Stimulated activated CD8-positive, alpha-beta memory T cell treated with anti-CD3 and anti-CD28 coated beads, Interleukin-2, amount 100 ng/mL, for 48 hours (primary cell): ENCODE measurements at places on chromosomes 2 and 18.

GRCh38 chr2:134917360-134917865 lies 1.2 kb upstream of the CCNT2 start:
- DNase-seq: no peak

DNA sequence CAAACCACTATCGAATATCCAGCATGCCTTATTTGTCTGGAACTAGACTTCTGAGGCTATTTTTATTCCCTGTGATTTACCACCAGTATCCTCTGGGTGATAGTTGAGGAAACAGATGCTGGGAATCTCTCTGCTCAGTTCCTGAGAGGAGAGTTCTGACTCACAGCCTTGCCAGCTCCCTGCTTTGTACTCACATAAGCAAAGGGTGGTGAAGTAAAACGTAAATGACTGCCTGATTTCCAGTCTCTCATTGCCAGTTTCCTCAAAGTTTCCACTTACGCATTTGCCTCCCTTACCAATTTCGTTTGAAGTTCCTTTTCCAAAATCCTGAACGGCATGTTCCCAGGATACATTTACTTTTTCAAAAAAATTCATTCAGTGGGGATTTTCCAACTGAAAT lies 69.2 kb upstream of the HNRNPA3 start:
- no peak for DNase-seq

- no peak for DNase-seq
Observed at GRCh38 chr2:176612736-176613135, 343.5 kb downstream of the MTX2 start.

GRCh38 chr18:37946324-37946723 lies 380.7 kb upstream of the CELF4 start:
- DNase-seq: no peak

- DNase-seq: no peak
Observed at GRCh38 chr2:96961210-96961950, 25.0 kb downstream of the FAM178B start.

GRCh38 chr2:177553176-177553884 lies 160.8 kb downstream of the AGPS start:
- no peak for DNase-seq

DNA sequence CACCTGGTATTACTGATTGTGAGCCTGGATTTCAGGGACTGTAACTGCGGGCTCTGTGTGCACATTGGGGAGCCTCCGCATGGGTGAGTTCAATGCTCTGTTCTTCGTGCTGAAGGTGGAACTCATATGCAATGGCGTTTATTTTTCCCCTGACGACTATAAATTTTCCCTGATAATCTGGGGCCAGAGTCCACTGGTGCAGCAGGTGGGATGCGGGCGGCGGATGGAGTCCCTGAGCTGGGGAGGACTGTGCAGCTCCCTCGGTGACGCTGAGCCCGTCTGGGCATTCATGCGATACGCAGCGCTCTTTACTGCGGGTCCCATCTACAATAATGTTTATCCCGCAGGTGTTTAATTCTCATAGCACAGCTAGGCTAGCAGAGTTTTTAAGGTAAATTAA lies 181.6 kb upstream of the ALKAL2 start:
- DNase-seq: no peak

GRCh38 chr2:23209059-23209458 lies 175.9 kb upstream of the KLHL29 start:
- DNase-seq: no peak

GRCh38 chr2:121803503-121803902 lies 48.1 kb downstream of the TSN start:
- no peak for DNase-seq

DNA sequence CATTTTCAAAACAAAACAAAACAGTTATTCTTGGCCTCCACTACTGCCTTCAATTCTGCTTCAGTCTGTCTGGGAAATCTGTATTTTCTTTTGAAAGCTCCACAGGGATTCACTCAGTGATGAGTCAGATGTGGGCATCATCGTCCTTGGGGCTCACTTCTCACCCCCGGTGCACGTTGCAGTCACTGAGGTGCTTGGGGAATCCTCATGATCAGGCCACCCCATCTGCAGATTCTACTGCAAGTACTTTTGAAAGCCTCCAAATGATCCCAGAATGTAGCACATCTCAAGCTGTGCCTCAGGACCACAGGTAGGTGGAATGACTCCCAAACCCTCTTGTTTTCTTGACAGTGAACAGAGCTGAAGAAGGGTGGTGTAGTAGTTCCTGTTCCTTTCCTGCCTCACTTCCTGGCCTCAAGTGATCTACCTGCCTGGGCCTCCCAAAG lies 34.3 kb downstream of the LPIN2 start:
- DNase-seq: no peak

GRCh38 chr2:100606726-100607343 lies 44.0 kb downstream of the PDCL3 start:
- no peak for DNase-seq

DNA sequence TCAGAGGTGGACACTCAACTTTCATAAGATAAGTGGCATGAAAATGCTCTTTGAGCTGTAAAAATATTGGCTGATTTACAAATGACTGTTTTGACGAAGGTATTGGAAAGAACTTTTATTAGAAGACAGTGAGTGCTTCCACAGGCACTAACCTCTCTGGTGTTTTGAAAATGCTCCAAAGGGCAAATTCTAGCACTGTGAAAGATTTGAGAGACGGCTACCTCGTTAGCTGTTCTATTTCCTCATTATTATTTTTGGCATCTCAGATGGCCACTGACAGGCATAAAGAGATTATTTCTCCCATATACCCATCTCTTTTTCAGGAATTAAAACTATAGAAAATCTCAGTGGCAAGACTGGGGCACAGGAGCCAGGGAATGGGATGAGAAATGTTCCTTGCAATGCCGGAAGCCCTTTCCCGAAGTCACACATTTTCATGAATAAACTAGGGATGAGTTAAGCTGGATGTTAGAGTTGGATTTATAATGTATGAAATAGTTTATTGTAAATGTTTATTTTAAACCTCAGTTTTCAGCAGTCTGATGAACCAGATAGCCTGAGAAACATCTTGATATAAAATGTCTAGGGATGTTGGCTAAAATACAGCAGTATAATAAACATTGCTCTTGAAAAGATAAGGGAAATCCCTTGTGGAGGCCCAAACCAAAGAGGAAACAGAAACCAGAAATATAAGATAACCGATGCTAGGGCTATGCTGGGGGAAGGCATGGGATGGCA lies 175.7 kb downstream of the ASB1 start:
- DNase-seq: no peak

DNA sequence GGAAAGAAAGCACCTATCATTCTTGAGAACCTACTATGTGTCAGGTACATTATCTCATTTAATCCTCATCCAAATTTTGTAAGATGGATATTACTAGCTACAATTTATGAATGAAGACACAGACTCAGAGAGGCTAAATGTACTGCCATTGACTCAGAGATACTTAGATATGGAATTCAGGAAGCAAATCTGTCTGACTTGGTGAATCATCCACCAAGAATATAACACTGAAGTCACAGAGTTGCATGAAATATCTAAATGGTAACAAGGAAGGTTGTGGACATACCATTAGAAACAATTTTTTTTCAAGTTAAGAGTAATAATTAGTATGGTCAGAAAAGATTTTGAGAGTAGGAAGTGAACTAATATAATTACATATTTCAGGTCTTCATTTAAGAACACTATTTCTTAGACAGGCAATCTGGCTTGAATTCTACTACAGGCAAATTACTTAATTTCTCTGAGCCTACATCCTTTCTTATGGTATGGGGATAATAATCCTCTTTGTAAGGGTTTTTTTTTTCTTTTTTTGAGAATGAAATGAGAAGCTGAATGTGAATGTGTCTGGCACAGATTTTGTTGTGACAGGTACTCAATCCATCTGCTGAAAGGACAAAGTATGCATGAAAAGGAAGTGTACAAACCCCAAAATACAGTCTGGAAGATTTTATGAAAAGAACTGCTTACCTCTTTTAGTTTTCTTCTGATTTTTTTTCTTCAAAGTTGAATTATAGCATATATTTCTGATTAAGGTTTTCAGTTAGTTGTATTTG lies 14.8 kb upstream of the C2orf66 start:
- no peak for DNase-seq

DNA sequence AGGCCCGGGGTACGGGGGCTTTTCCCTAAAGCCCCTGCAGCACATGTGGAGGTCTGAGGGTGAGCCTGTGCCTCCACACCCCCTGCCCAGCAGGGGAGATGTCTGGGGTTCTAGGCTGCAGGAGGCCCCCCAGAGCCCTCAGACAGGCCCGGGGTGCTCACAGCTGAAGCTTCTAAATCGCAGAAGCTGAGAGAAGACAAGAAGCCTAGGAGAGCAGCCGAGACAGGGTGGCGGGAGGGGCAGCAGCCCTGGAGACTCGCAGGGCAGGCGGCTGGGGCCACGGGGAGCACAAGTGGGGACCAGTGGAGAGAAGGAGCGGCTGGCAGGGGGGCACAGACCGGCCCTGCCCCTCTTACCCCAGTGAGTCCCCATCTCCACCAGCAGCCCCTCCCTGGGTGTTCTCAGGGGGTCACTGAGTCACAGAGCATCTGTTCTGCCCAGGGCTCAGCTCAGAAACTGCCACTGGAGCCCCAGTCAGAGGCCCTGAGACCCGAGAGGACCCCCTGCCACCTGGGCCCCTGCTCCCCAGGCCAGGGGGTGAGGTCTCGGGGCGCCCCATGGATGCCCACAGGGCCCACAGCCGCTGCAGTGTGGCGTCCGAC lies 26.1 kb downstream of the GPC1 start:
- no peak for DNase-seq

DNA sequence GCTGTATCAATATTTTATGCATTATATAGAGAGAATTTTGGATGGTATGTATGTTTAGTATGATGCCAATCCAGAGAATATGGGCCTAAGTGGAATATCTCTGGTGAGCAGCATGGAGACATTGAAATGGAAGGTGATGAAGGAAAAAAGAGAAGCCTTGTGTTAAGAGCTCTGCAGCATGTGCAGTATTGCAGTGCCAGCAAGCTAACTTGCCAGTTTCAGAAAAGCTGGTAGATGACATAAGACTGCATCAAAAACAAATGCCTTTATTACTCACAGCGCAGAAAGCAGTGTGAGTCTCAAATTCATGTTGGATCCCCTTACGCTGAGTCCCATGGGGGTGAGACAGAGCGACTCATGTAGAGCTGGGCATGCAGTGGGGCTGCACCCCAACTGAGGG lies 280.2 kb downstream of the CTNNA2 start:
- DNase-seq: no peak

DNA sequence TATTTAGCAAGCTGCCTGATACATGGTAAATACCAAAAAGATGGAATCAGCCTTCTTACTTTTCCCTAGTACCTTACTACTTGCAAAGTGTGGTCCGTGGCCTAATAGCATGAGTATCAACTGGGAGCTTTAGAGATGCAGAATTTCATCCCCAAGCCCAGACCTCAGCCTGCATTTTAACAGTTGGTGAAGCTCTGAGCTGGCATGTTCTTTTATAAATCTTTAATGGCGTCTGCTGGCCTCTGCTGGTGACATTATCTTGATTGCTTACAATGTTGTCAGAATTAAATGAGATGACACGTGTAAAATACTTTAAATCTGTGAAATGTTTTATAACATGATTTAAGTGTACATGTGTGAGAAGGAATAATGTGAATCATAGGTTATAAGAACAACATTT lies 115.1 kb upstream of the NOSTRIN start:
- DNase-seq: no peak

- DNase-seq: no peak
Observed at GRCh38 chr2:169095621-169096105, 26.3 kb downstream of the DHRS9 start.

DNA sequence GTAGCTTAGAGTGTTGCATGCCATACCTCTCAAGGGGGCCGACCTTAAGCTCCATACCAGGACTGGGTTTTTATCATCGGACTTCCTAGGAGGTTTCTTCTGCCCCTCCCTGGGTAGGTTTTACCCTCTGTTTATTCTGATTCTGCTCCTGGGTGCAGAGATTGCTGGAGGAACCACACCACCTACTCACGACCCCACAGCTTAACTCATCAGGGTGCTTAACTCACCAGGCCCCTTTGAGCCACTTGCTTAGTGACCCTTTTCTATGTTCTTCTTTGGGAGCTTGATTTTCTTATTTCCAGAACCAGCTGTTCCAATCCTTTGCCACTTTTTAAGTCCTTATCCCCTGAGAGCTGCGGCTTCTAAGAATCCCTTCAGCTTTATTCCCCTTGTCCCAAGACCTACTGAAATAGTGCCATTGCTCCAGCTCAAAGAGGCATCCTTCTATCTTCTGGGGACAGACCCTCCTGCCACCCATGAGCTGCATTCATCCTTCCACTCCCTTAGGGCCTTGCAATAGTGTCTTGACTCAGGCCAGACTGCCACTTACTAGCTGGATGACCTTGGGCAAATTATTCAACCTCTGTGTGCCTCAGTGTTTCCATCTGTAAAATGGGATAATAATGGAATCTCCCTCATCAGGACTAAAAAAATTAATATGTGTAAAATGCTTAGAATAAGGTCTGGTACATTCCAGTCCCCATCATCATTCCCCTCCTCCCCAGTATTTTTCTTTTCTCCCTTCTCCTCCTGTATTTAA lies 5.8 kb downstream of the OXER1 start:
- no peak for DNase-seq

DNA sequence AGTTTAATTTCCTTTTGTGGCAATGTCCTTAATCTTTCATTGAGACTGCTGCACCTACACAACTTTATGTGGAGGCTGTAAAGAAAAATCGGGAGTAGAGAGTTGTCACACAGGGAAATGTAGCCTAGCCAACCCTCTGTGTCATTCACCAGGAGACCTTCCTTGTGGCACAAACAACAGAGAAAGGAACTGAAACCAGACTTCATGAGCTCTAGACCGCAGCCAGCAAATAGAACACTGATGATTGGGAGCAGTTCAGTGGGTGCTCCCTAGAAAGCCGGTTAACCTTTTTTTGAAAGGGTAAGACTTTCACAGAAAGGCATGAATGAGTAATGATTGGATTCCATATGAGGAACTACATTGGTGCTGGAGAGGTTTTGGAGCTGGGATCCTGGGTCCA lies 1752.4 kb upstream of the CELF4 start:
- DNase-seq: no peak

DNA sequence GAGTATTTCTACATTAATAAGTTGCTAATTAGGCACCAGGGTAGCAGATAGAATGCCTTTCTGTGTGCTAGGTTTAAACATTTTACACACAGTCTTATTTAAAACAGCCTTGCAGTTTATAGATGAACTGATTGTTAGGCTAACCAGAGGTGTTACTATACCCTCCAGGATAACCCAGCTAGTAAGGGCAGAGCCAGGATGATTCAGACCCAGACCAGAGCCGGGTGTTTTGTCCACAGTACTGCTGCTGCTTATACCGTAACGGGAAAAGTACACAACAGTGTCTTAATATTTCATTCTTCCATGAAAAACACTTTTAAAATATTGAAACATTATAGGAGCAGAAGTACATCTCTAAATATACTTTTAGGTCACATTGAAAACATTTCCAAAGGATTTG lies 82.7 kb downstream of the MALT1 start:
- no peak for DNase-seq

GRCh38 chr2:861655-862354 lies 88.8 kb upstream of the SNTG2 start:
- no peak for DNase-seq

- no peak for DNase-seq
Observed at GRCh38 chr2:136057802-136058140, 60.2 kb downstream of the CXCR4 start.
